ENCODE measurements at places on chromosomes 1 and 21. TPM values are rescaled to one million over a fixed set of nuclear protein-coding genes. Genes with fewer than 3 reads are reported as not detected.

GRCh38 chr1:116679828-116680628 is 12.5 kb upstream of the IGSF3 start:
- no peak for DNase-seq

DNA sequence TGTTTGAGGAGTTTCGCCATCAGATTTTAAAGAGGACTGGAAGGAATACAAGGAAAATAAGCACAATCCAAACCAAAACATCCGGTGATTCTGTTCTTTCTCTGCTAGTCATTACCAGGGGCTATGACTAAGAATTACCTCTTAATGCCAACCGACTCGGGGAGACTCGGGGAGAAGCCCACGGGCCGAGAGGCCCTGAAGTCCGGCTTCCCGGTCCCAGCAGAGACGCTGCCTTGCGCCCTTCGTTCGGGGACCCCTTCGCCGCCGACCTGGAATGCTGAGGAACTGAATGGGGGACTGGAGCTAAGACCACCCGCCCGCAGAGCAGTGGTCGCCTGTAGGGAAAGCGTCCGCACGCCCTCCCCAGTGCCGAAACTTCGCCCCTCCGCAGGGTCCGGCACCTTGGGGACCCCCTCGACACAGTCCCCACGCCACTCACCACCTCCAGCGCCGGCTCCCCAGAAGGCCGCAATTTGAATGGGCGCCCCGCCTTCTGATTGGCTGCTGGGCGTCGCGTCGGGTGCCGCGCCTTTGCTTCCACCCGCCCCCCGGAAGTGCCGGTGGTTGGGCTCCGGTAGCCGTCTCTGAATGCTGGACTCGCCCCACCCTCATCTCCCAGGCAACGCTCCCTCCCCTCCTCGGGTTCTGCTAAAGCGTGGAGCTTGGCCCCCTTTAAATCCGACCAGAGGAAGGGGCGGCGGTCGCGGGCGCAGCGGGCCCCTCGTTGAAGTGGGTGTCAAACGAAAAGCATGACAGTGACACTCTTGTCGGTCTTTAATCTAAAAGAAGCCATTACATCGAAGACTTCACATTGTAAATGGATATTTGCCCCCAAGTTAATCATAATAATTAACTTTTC is at the start of gene KIF14:
Gene KIF14, minus strand, starts transcription at position 479 of the 859 bp plus-strand sequence. CDS start 2,028 bp downstream, outside the sequence.
- peak; percentile 97 for DNase-seq

DNA sequence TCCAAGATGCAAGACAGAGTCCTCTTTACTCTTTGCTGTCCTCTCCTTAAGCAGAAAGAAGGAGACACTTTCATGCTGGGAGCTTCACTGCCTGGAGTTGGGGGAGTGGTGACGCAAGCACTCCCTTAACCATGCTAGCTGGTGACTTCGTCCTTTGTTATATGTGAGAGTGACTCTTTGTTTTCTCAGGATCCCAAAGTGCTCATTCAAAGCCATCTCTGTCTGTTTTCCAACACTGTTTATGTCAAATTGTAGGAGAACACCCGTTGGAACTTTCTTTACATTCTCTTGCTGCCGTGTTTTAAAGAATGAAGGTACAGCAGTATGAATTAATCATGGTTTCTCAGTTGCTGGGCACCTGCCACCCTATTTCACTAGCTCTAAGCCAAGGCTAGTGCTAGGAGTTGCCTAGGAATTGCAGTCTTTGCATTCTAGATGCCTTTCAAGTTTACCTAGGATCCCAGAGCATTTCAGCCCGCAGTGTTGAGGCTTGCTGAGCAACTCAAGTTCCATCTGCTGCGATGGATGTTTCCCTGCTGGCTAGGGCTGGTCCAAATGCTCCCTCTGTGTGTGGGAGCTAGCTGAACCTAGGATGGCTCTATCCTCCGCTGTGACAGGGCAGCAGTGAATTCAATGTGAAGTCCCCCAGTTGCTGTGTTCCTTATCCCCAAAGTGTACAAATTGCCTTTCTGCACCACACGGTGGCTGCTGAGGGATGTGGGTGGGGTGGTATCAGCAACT is 82.6 kb upstream of the GPR52 start:
- DNase-seq: no peak

DNA sequence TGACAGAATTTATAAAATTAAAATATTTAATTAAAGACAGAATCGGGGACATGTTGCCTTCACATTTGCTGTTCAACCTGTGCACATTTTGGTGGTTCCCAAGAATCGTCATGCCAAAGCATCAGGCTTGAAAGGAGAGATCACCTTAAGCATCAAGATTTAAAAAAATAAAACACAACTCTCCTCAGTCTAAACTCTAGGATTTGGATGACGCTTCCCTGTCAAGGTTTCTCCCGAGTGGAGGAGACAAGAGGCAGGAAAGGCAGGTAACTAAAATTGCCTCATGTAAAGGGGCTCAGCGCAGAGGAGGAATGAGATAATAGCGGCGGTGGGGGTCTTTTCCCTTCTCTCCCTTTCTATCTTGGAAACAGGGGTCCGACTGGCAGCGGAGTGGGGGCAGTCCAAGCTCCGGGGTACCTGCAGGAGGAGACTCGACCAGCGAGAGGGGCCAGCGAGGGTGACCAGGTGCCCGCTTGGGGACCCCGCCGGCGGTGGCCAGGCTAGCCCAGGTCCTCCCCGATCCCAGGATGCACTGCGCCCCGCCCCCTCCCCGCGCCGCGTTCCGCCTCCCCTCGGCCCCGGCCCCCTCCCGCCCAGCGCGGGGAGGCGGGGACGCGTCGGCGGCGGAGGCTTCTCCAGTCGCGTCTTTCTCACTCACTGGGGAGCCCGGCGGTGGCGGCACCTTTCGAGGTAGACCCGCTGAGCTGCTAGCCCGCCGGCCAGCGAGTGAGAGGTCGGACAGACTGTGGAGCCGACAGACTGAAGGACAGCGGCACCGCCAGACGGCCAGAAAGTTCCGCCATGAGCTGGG is at the start of gene FNBP1L:
Gene FNBP1L, plus strand, starts transcription at position 638 of the 811 bp plus-strand sequence. Its CDS starts 164 bp downstream, at position 802.
- DNase-seq: peak; percentile 93

DNA sequence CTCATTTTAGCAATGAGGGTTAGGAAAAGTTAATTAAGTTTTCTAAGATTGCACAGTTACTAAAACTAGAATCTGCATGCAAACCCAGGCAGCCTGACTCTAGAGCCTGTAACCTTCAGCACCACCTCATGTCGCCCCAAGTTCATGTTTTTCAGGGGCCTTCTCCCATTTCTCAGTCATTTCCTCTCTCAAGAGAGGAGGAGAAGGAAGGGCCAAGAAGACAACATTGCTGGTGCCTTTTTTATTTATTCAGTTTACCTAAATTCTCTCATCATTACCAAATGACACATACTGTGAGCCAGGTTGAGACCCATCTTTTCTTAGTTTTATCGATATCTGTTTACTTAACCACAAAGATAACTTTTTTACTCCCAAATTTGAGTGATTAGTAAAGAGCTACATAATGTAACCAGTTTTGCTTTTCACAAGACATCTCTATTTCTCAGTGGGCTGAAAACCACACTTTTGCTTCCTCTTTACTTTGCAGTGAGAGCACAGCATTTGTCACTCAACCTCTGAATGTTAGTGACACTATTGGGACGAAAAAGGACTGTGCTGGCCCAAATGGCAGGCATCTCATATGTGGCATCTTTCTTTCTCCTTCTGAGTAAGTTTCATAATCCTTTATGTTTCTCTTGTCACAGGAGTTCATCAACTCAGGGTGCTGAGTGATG is at the start of gene CD101:
Gene CD101, plus strand, starts transcription at position 507 of the 674 bp plus-strand sequence. Its CDS starts 58 bp downstream, at position 565.
- DNase-seq: no peak

GRCh38 chr1:156773607-156774006 is 6.3 kb downstream of the PRCC start:
- DNase-seq: no peak

SELENON gene
- polyA plus RNA-seq: 65.3 TPM

All from muscle of leg (tissue), 16 donors.